ENCODE measurements at places on chromosomes 2 and 18.

- DNase-seq, result no peak
Measured at GRCh38 chr2:159164457-159164911, 122.0 kb downstream of the WDSUB1 start.

DNA sequence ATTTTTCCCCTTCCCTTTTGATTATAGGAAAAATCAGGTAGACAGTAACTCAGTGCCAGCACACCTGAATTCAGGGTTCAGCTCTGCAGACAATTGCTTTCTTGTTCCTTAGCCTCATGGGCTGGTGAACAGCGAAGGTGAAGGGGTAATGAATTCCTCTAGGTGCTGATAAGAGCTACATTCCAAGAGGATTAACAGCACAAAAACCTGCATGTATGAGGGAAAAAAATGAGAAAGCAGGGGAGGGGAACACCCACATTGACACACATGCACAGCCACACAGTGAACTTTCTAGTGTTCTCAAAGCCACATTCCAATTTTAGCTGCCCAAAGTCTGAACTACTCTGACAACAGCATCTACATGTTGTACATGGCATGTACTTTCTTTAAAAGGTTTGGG is 46.1 kb downstream of the SPATS2L start:
- no peak for DNase-seq

DNA sequence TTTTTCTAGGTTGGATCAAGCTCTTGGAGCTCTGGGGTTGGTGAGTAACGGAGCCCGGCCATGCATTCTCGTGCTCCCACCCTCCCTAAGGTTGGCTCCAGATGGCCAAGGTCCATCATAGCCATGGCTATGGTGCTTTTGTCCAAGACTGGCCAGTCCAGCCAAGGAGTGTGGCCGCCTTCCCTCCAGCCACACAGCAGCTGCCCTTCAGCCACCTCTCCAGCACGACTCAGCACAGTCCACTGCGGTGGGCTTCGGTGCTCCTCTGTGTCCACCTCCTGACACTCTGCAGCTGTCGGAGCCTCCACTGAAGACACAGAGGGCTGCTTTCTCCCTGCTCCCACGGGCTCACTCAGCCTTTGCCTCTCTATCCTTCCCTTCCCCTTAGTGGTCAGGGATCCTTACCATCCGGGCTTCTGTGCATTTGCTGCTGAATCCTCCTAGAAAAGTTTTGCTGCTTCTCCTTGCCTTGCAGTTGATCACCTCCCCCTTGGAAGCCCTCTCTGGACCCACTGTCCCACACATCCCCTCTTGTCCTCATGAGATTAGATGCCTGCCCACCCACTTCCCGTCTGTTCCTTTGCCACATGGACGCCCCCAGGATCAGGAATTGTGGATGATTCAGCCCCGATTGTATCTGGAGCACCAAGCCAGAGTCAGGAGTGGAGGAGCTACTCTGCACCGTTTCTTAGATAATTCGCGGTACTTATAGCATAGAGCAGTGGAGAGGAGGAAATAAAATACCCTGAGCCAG is 177.1 kb upstream of the COPS8 start:
- DNase-seq, result no peak

GRCh38 chr2:28628987-28629386 is 122.6 kb upstream of the PPP1CB start:
- DNase-seq, result no peak

DNA sequence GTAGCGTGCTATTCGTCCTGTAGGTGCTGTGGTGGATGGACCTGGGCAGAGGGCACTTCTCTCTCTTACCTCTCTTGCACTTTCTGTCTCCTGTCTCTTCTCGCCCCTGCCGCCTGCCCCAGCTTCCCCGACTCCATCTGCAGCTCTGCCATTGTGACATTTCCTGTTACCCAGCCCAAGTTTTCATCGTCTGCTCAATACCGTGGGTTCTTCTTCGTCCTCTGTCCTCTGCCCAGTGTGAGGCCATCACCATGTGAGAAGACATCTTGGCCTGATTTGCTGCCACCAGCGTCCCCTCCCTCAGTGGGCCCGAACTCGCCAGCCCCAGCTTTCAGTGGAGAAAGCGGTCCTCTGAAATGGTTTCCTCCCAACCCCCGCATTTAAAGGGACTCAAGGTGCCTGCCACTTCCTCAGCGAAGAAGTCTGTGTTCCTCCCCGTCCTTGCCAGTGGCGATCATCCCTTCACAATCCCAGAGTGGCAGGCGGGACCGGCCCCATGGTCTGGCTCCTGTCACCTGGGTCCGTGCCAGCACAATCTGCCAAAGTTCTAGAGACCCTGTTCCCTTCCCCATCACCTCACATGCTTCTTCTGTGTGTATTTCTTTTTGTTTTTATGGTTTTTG is 18.0 kb downstream of the TGOLN2 start:
- no peak for DNase-seq

GRCh38 chr2:204027091-204027490 is 90.5 kb downstream of the ICOS start:
- DNase-seq, result no peak

DNA sequence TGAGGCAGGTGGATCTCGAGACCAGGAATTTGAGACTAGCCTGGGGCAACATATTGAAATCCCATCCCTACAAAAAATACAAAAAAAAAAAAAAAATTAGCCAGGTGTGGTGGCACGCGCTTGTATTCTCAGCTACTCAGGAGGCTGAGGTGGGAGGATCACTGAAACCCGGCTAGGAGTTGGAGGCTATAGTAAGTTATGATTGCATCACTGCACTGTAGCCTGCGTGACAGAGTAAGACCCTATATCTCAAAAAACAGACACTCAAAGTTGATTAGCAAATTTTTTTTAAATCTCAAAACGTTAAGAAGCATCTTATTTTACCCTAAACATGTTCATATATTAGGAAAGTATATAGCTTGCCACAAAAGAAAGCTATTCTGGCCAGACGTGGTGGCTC is 7.6 kb downstream of the RAB1A start:
- DNase-seq, result no peak

DNA sequence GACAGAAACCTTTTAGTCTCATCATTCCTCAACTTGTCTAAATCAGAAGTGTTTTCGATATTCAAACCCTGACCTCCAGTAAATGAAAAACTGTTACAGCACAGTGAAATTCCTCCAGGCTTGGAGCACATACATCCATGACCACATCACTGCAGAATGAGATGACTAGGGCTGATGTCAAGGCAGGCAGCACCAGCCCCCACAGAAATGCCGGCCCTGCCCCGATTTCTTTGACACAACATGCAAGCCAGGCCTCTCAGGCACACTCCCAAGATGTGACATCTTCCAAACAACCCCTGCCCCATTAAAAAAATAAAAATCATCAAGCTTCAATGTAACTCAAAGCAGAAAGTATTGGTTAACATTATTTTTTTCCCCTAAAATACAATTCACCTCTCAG is 103.3 kb downstream of the CTAGE1 start:
- DNase-seq, result no peak
